Activated naive CD8-positive, alpha-beta T cell treated with anti-CD3 and anti-CD28 coated beads for 36 hours (primary cell): ENCODE measurements at places on chromosomes 12 and 14. TPM values are rescaled to one million over a fixed set of nuclear protein-coding genes. Genes with fewer than 3 reads are reported as not detected.

PRB2 gene
- not detected for total RNA-seq

KRT83 gene
- not detected for total RNA-seq

MSI1 gene
- 0.60 TPM for total RNA-seq

C12orf60 gene
- total RNA-seq: 2.7 TPM

HOXC6 gene
- total RNA-seq: not detected

GRCh38 chr12:19771858-19772257 lies 332.6 kb downstream of the AEBP2 start:
- no peaks in the 10 kb centered on the region for H3K27me3 ChIP-seq
- H3K4me3 ChIP-seq: no peak overlapping the region
- no peaks in the 10 kb centered on the region for H3K4me1 ChIP-seq

- H3K27me3 ChIP-seq: peaks cover 13% of the 10 kb centered on the region
- peak overlapping the region; percentile 54 for H3K4me3 ChIP-seq
- peaks cover 6% of the 10 kb centered on the region for H3K4me1 ChIP-seq
- no peak for DNase-seq
Observed at GRCh38 chr14:23447361-23448350, 12.2 kb upstream of the MYH7 start.

- no peaks in the 10 kb centered on the region for H3K27me3 ChIP-seq
- DNase-seq: no peak
- H3K36me3 ChIP-seq: no peaks in the 10 kb centered on the region
Observed at GRCh38 chr14:67457782-67458181, 30.7 kb downstream of the TMEM229B start.

DNA sequence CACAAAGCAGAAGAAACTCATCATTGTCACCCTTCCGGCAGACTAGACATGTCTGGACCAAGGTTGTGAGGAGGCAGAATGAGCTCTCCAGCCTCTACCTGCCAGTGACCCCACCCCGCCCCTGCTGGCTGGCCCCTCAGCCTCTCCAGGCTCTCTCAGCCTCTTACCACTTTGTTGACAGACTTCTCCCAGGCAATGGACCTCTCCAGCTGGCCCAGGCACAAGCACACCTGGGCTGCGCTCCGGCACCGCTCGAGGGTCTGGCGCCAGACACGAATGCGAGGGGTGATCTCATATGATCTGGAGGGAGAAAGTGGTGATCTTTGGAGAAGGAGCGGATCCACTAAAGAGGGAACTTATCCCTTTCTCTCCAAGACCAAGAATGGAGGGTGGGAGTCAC lies 30.3 kb downstream of the BAZ2A start:
- H3K4me1 ChIP-seq: peaks cover 6% of the 10 kb centered on the region
- H3K27ac ChIP-seq: no peak overlapping the region
- H3K36me3 ChIP-seq: peaks cover 12% of the 10 kb centered on the region
- no peak for DNase-seq
- H3K4me3 ChIP-seq: no peak overlapping the region

- no peaks in the 10 kb centered on the region for H3K4me1 ChIP-seq
- no peak overlapping the region for H3K27ac ChIP-seq
- no peaks in the 10 kb centered on the region for H3K27me3 ChIP-seq
- no peak for DNase-seq
- H3K4me3 ChIP-seq: no peak overlapping the region
Observed at GRCh38 chr12:25126101-25126500, 68.9 kb downstream of the DNAI7 start.

- DNase-seq: no peak
- H3K4me1 ChIP-seq: no peaks in the 10 kb centered on the region
- H3K27me3 ChIP-seq: peaks cover 22% of the 10 kb centered on the region
- no peak overlapping the region for H3K4me3 ChIP-seq
- H3K27ac ChIP-seq: no peak overlapping the region
Observed at GRCh38 chr14:94538070-94538740, 23.0 kb upstream of the SERPINA4 start.

GRCh38 chr12:58920102-58920960 lies at the start of gene LRIG3:
LRIG3 (minus strand) TSS chr12:58920504; CDS start chr12:58920235, 269 bp downstream.
- peaks cover 5% of the 10 kb centered on the region for H3K4me1 ChIP-seq
- peaks cover 58% of the 10 kb centered on the region for H3K27me3 ChIP-seq
- no peak within 1 kb of the TSS for H3K27ac ChIP-seq
- H3K4me3 ChIP-seq: peak within 1 kb of the TSS; percentile 34
